ENCODE measurements at places on chromosomes 11 and 22.

GRCh38 chr11:130400781-130401483 lies 27.5 kb downstream of the ADAMTS8 start:
- DNase-seq, result no peak

DNA sequence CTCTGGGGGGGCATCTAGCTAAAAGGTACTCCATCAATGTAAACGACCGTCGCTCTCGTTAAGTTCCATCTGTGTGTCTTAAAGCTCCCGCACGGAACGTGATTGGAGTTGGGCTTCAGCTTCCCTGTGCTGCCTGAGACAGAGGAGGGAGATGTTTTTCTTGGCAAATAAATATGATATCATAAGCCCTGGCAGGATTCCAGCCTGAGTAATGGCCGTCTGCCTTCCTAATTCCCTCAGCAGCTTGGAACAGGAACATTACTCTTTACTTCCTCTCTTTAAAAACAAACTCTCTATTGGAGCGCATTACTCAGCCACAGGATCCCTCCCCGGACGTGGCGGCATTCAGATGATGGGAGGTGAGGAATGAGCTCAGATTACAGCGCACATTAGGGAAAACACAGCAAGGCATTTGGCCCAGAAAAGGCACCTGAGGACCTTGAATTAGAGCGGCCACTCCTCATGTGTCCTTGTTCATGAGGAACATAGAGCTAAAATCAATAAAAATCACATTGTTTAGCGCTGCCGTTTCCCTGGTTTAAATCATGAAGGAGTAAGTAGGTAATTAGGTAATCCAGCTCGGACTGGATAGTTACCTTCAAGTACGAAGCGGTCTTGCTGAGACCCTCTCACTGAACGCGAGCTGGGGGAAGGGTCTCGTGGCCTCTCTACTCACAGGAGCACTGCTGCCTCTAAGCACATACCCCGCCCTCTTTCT lies 230.4 kb downstream of the ST3GAL4 start:
- no peak for DNase-seq

DNA sequence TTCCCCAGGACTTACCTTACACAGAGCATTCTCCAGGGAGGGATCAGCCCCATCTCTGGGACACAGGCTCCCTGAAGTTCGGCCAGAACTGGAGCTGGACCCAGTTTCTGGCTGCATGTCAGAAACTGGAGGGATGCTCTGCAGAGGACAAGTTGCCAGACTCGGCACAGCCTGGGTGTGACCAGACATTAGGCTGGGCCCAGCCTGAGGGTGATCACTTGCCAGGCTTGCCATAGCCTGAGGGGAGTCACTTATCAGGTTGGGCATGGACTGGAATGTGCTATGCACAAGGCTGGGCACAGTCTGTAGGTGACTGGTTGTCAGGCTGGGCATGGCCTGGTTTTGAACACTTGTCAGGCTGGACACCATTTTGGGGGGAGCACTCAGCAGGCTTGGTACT lies 30.7 kb upstream of the STK33 start:
- no peak for DNase-seq

- DNase-seq, result no peak
Measured at GRCh38 chr22:47149976-47150375, 387.5 kb downstream of the TBC1D22A start.

- no peak for DNase-seq
Measured at GRCh38 chr11:125945797-125946520, at the start of gene VSIG10L2. Gene VSIG10L2, plus strand, starts transcription at chr11:125946044. Its CDS starts 12 bp downstream, at chr11:125946056.

DNA sequence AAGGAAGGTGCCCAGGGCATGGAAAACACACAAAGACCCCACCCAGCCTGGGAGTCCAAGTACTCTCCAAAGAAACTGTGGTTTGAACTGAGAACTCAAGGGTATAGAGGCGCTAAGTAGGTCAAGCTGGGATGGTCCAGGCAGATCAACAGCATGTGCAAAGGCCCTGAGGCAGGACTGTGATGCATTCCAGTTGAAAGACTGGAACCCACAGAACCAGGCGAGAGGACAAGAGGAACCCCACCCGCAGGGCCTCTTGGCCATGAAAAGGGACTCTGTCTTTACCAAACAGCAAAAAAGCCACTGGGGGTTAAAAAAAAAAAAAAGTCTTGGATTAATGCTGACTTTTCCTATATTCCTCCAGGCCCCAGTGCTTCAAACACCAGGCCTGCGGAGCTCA lies 14.3 kb downstream of the CARD10 start:
- DNase-seq, result no peak

DNA sequence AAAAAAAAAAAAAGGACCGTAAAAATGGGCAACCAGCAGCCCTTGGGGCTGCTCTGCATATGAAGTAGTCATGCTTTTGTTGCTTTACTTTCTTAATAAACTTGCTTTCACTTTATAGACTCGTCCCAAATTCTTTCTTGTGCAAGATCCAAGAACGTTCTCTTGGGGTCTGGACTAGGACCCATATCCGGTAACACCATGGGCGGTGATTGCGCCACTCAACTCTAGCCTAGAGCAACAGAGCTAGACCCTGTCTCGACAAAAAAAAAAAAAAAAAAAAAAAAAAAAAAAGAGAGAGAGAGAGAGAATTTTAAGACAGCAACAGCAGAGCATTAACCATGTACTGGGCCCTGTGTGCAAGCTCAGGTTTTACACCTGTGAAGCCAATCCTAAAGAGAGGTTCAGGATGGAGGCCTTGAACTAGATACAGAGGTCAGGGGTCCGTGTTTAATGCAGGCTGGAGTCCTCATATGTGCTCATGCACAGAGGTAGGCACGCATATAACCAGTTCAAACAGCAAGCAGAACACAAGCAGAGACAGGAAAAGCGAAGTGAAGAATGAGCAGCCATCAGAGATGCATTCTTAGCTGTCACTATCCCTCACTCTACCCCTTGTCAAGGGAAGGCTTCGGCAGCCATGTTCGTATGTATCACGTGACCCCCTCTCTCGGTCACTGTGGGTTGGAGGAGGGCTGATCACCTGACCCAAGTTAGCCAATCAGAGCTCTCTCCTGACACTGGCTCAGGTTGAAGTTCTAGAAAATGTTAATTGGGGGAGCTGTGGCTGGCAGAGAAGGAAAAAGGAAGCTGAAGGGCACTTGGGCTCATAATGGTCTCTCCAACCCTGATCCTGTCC lies 16.7 kb upstream of the SYT12 start:
- DNase-seq, result no peak

DNA sequence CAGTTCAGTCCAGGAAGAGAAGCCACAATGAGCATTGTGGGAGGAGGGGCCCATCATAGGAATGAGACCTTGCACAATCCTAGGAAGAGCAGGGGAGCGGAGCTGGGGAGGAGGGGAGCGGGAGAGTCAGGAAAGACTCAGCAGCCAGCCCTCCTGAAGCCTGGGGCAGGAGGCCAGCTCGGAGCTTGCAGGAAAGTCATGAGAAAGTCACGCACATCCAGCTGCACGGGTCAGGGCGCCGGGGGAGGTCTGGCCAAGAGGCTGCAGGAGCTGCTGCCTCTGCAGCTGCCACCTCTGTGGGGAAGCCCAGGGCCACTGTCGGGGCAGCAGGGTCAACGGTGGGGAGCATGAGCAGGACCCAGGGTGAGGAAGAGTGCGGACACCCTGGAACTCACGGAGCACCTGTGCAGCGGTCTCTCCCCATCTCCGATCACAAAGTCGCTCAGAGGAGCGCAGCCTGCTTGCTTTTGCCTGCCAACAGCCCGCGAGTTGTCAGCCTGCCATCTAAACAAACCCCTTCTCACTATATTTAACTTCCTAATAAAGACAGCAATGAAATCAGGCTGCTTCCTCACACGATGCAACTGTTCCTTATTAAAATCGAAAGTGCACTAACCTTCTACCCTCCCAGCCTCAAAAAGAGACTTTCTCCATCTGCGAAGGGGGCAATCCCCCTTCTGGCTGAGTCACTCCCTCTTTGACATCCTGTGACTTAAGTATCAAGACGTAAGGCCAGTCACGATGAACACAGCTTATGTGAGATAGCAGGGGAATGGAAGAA lies 52.9 kb upstream of the RTL6 start:
- DNase-seq, result no peak

DNA sequence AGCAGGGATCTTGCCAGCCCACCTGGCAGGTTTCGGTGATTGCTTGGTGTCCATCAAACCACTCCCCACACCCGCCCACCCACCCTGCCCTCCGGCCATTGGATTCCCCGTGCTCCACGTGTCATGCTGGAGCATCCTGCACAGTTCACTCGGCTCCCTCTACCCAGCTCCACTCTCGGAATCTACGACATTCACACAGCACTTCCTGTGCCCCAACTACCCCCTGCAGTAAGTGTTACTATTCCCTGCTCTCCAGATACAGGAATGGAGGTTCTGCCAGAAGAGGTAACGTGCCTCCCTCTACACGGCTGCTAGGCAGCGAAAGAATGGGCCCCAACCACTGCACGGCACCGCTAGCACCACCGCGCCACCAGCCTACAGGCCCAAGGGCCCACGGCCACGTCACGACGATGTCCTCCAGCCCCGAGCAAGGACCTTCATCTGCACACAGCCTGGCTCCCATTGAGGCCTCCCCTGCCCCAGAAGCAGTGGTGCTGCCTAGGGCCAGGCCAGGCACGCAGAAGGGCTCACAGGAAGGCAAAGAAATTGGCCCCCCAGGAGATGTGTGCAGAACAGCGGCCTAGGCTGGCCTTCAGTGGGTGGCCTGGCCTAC lies 27.6 kb downstream of the WNT7B start:
- DNase-seq, result no peak

DNA sequence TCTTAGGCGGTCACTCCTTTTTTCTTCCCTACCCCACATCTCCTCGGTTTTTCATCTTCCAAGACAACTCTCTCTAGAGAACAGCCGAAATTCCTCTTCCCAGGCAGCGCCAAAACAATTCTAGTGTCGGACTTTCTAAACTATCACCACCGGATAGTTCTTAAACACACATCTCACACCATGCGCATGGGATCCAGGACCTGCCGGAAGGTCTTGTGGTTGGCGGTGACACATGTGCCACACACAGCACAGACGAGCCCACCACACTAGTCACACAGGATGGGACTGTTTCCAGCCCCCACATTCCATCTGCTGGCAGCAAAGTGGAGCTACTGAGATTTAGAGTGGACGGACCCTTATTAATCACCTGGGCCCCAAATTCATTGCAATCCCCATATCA lies 614.9 kb upstream of the CADM1 start:
- DNase-seq, result no peak

DNA sequence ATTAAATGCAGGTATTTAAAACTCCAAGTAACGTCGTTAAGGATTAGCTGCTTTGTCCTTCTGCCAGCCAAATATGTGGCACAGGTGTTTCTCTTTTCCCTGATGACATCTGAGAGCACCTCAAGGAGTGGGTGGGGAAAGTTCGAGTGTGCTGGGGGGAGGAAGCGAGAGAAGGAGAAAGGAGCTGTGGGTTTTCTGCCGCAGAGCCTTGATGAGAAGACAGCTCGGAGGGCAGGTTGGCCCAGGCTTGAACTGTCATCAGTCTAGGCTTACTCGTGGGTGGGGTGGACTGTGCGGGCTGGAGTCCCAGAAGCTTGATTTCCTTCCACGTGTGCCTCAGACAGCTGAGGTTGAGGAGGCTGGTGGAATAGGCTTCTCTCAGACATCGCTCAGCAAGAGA lies 15.2 kb upstream of the SORL1-AS1 start:
- DNase-seq, result peak; percentile 53

GRCh38 chr11:102047305-102047924 lies at the start of gene CFAP300:
Gene CFAP300, plus strand, starts transcription at chr11:102047437. Its CDS starts 34 bp downstream, at chr11:102047471.
- DNase-seq, result no peak

- DNase-seq, result no peak
Measured at GRCh38 chr11:50077526-50077925, 44.9 kb downstream of the OR4C45 start.

DNA sequence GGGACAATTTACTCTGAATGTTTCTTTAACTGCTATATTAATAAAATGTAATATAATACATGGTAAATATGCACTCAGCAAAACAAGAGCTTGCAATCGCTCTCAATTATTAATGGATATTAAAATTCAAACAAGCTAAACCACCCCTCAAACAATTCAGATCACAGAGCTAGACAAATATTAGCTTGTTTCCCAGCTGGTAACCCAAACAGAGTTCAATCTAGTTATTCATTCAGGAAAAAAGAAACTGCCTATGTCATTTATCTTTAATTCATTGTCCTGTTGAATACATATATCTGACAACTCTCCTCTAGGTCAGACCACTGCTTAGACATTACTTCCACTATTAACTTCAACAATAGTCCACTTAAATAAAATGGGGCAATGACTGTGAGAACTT lies 78.7 kb downstream of the SERGEF start:
- no peak for DNase-seq

GRCh38 chr11:134097166-134097565 lies 28.3 kb downstream of the JAM3 start:
- DNase-seq, result no peak

- DNase-seq, result no peak
Measured at GRCh38 chr11:34492806-34493414, 20.7 kb downstream of the ELF5 start.

- DNase-seq, result no peak
Measured at GRCh38 chr11:64611869-64612646, 21.0 kb downstream of the SLC22A12 start.

DNA sequence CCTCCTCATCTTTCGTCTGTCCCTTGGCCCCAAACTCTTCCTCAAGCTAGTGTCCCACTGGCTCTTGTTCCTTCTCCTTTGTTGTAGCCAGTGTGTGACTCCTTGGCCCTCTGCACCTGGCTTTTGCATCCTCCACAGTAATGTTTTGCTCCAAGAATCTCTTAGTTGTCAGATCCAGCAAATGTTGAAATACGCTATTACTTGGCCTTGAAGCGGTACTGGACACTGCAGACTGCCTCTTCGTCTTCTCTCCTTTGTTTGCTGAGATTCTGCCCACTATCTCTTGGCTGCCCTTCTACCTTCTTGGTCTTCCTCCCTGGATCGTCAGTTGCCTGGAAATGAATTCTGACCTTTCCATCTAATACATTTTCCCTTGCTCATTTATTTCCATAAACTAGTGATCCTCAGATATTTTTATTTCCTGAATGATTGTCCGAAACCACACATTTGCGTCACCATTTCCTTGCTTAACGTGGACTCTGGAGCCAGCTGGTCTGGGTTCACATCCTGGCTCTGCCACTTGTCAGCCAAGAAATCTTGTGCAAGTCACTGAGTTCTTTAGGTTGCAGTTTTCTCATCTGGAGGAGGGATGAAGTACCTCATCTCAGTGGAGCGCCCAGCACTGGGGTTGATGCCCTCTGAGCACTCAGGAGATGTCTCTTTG lies 113.6 kb downstream of the LDLRAD3 start:
- no peak for DNase-seq

DNA sequence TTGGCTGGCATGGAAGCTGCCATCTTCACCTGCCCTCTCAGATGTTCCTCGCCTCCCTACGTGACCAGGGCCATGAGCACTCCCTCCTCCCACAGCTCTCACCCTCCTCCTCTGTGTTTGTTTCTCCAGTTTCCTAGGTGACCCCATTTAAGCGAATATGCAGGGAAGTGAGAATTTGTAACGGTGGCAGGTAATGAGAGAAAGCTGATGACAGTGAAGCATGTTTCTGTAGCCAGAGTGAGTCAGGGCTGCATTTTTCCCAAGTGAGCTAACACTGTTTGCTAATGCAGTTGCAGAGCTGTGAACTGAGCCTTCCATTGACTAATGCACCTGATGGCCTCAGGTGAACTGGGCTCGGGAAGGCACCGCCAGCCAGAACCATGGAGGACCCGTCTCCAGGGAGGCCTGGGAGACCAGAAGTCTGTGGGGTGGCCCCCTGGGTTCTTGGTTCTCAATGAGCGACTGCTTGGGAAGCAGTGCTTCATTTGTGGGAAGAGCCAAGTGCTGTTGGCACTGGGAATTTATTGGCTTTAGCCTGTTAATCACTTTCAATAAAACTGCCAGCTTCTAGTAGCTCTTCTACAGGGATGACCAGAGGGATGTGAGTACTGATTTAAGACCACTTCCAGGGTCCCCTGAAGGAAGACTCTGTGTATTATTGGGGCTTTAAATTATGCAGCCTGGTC lies 64.5 kb downstream of the BARX2 start:
- no peak for DNase-seq

- no peak for DNase-seq
Measured at GRCh38 chr11:58923300-58923788, 15.9 kb upstream of the GLYATL1 start.

Data from stimulated activated CD4-positive, alpha-beta T cell treated with anti-CD3 and anti-CD28 coated beads, TNF-alpha, amount 100 ng/mL, for 1 hour (primary cell).